ENCODE measurements at places on chromosomes 12 and 14.

GRCh38 chr12:104480826-104481440 lies 24.2 kb downstream of the CHST11 start:
- DNase-seq, result no peak

DNA sequence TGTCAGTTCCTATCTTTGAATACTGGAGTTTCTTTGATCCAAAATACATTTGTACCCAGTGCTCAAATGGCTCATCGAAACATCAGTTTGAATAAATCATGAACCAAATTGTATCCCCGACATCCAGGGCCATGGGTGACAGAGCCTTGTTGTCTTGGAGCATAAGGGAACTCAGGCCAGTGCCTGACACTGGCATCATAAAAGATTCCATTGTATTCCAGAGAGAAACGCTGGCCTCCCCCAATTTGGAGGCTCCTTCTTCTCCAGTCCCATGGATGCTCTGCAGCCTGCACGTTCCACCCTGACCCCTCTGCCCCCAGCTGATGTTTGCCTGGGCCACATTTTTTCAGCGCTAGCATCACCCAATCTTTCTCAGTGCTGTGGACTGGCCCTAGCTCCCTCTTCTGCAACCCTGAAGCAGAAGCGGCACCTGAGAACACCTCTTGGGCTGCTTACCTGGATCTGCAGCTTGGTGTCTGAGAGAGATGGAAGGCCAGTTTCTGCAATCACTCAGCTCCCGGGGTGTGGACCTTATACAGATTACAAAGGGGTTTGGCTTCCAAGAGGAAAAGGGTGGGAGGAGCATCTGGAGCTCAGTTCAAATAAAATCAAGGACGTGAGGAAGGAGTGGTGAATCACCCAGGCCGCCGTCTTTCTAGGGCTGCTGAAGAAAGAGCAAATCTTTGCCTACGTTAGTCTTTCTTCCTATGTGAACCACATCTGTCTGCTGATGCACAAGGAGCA lies at the start of gene RNASE1:
Gene RNASE1, minus strand, starts transcription at position 504 of the 744 bp plus-strand sequence. CDS start 776 bp downstream, outside the sequence.
- DNase-seq, result no peak

DNA sequence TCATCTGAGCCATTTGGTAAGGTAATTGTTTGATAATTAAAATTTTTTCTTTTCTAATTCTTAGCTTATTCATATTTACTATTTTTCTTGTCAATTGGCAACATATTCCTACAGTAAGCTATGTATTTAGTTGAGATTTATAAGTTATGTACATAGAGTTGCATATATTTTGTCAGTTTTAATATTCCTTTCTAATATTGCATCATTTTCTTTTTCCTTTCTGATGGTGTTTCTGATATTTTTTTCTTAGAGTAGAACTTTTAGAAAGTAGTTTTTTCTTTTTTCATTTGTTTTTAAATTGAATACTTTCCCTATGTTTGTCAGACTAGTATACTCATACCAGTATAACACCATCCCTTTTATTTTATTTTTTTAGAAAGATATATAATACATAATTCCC lies 131.3 kb downstream of the TTC6 start:
- no peak for DNase-seq

- no peak for DNase-seq
Measured at GRCh38 chr12:108482717-108483212, 32.3 kb upstream of the FICD start.

DNA sequence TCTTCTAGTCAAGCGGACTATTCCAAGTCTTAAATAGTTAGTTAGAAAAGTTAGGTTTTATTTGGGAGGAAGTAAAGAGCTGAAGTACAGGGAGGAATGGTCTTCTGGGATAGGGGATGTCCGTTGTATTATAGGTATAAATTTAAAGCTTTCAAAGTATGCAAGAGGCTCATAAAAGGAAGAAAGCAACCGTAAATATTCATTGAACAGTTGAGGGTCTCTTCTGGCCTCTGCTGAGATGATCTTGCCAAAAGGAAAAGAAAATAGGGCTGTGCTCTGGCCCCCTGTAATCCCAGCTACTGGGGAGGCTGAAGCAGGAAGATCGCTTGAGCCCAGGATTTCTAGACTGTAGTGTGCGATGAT lies 377 bp upstream of the TIMELESS start:
- no peak for DNase-seq

DNA sequence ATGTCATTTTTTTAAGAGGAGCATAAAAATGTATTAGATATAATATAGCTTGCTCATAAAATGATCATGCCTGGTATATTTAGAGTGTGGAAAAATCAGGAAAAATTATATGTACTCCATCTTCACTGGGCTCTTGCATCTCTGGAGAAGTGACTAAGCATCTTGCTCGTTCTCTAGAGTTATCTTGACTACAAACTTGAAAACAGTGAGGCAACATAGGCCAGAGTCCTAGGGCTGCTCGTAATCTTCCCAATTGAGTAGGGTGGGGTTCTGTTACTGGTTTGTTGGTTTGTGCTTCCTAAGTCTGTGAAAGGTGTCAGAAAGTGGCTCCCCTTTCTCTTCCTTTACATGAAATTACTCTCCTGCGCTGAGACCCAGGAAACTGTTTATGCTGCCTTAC lies 46.2 kb downstream of the AACS start:
- no peak for DNase-seq

- no peak for DNase-seq
Measured at GRCh38 chr12:75666939-75667334, 155.5 kb upstream of the KRR1 start.

- DNase-seq, result no peak
Measured at GRCh38 chr12:114851981-114852380, 168.0 kb upstream of the TBX3 start.

DNA sequence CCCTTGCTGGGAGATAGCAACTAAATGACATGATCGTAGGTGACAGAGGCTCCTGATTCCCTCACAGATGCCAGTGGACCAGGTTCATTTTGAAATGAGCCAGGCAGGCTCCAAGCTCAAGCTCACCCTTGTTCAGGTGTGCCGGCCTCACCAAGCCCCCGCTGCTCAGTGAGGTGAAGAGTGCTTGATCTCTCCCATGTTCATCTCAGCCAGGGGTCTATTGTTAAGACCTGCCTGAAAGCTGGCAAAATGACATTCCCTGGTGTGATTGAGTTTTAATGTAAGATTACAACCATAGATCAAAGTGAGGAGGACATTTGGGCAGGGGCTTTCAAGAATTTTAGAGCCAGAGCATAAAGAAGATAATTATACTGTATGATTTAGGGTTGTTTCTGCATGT lies 497.9 kb downstream of the EGLN3 start:
- DNase-seq, result no peak

- peak; percentile 59 for DNase-seq
Measured at GRCh38 chr14:91911474-91912032, 35.9 kb downstream of the FBLN5 start.

DNA sequence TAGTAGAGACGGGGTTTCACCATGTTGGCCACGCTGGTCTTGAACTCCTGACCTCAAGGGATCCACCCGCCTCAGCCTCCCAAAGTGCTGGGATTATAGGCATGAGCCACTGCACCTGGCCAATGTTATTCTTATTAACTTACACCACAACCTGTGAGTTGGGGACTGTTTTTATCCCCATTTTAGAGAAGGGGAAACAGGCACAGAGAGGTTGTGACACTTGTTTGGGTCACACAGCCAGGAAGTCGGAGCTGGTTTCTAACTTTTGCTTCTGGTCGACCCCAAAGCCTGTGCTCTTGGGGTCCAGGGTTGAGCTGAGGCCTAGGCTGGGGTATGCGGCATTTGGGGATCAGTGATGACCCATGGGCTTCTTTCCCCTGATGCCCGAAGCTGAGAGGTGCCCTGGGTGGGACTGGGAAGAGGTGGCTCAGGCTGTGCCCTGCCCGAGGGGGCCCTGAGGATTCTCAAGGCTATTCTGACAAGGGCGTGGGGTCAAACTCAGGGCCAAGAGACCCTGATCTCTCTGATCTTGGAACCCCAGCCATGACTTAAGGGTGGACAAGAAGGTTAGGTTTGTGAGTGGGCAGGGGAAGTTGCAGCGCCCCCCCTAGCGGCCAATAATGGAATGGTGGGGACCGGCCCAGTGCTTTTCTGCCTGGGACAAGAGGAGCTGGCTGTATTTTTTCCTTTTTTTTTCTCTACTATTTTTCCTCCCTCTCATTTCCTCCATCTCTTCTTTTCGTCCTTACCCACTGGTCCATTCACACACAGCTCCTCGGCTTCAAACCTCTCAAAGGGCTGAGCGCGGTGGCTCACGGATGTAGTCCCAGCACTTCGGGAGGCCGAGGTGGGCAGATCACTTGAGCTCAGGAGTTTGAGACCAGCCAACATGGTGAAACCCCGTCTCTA lies 3.0 kb downstream of the SDSL start:
- peak; percentile 54 for DNase-seq

- no peak for DNase-seq
Measured at GRCh38 chr14:94062344-94062940, 18.6 kb downstream of the DDX24 start.

DNA sequence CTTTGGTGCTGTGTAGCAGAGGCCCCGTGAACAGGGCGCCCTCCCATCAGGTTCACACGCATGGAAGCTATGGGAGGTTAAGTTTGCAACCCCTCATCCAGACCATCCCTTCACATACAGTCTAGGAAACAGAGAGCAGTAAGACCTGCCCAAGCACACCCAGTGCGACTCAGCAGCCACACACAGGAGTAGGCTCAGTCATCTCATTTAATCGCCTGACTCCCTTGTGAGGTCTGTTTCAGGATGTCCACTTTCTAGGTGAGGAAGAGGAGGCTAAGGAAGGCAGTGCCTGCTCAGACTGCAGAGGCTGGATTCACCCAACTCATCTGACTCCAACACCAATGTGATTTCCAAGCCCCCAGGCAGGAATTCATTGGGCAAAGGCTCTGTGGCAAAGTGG lies 11.9 kb downstream of the BDKRB1 start:
- no peak for DNase-seq

DNA sequence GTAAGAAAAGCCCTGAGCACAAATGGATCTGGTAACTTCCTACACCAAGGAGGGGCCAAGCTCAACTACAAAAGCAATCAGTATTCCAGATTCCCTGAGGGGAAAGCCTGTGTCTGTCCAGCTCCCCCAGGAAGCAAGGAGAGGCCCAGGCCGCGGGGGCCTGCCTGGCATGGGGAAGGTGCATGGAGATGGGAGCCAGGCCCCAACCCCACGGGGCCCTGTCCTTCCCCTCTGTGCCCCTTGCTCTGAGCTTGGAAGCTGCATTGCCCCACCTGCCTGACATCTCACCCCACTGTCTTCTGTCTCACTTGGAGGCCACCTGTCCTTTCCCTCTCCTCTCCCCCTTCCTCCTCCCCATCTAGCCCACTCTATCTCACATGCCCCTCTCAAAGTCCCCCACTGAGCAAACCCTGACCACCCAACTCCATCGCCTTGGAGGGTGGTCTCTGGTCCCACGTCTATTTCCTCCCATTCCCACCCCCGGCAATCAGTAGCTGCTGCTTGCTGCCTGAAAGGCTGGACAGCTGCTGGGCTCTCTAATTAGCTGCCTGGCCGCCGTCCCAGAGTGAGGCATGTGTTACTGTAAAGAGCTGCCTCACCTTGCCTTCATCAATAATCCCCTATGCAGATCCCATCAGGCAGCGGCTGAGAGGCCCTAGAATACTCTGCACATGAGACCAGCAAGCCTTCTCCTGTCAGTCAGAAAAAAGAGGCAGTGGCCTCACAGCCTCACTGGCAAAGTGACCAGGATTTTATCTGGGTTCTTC lies 3.4 kb upstream of the TMEM229B start:
- DNase-seq, result no peak

GRCh38 chr14:97703006-97703760 lies 906.0 kb downstream of the VRK1 start:
- peak; percentile 50 for DNase-seq

- DNase-seq, result no peak
Measured at GRCh38 chr12:64583771-64584421, 26.4 kb upstream of the RASSF3 start.

- DNase-seq, result no peak
Measured at GRCh38 chr12:103161582-103162362, 204.3 kb downstream of the ASCL1 start.

GRCh38 chr12:1217191-1217949 lies 226.3 kb downstream of the ERC1 start:
- DNase-seq, result no peak

- DNase-seq, result no peak
Measured at GRCh38 chr12:22266101-22266500, 68.4 kb downstream of the ST8SIA1 start.

- no peak for DNase-seq
Measured at GRCh38 chr12:109581856-109582255, 8.3 kb downstream of the MVK start.

- DNase-seq, result no peak
Measured at GRCh38 chr12:110934093-110934852, 13.9 kb upstream of the MYL2 start.

DNA sequence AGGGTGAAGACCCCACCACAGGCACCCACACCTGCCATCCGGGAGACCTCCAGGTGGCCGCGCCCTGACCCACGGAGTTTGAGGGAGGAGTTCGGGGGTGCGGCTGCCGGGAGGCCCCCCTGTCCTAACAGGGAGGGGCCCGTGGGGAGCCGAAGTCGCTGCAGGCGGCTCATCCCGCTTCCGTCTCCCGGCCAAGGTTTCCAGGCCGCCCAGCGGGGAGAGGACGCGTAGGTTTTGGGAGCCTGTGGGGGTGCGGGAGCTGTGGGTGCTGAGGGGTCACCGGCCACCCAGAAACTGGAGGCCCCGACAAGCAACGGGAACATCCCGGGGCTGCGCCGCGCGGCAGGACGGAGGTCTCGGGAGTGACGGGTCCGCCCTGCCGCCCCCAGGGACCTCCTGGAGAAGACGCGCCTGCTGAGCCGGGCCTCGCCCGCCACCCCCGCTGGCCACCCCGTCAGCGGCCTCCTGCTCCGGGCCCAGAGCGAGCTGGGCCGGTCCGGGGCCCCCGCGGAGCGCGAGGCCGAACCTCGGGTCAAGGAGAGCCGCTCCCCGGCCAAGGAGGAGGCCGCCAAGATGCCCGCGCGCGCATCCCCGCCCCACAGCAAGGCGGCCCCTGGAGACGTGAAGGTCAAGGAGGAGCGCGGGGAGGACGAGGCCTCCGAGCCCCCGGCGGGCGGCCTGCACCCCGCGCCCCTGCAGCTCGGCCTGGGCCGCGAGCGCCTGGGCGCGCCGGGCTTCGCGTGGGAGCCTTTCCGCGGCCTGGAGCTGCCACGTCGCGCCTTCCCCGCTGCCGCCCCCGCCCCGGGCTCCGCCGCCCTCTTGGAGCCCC lies 27.6 kb downstream of the LRCOL1 start:
- no peak for DNase-seq

- no peak for DNase-seq
Measured at GRCh38 chr14:49641697-49642129, 6.7 kb upstream of the DNAAF2 start.
